ENCODE measurements at places on chromosomes 6 and 20.

- no peak for DNase-seq
Measured at GRCh38 chr20:40503119-40503518, 185.9 kb downstream of the MAFB start.

DNA sequence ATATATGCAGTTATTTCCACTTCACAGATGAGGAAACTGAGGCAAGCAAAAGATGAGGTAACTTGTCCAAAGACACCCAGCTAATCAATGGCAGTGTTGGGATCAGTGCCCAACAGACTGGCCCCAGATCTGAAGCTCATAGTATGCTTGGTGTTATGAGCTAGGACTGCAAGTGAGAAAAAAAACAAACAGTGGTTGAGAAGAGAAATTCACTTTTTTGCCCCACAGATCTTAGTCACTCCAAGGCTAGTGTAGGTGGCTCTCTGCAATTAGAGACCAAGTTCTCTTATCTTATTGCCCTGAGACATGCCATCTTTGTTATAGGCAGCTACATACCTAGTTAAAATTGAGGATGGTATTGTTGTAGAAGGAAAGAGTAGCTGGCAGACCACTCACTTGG, 16.3 kb downstream of the PLEKHG1 start:
- DNase-seq: no peak

DNA sequence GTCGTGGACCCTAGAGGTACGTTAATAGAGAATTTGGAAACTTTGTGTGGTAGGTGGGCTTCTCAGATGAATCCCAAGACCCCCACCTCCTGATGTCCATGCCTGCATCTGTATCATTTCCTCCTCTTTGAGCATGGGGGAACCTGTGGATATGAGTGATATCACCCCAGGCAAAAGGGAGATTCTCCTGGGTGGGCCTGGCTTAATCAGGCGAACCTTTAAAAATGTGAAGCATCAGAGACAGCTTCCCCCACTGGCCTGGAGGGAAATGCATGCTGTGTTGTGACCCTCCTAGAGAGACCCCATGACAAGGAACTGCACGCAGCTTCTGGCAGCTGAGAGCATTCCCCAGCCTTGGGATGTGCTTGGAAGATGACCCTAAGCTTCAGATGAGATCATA, 180.9 kb downstream of the MBOAT1 start:
- DNase-seq: no peak

- DNase-seq: peak; percentile 29
Measured at GRCh38 chr6:37566111-37566949, 66.6 kb upstream of the CCDC167 start.

- DNase-seq: no peak
Measured at GRCh38 chr6:153032255-153032882, 29.9 kb upstream of the MTRF1L start.

GRCh38 chr6:111978532-111979149, 75.3 kb upstream of the CCN6 start:
- DNase-seq: no peak

DNA sequence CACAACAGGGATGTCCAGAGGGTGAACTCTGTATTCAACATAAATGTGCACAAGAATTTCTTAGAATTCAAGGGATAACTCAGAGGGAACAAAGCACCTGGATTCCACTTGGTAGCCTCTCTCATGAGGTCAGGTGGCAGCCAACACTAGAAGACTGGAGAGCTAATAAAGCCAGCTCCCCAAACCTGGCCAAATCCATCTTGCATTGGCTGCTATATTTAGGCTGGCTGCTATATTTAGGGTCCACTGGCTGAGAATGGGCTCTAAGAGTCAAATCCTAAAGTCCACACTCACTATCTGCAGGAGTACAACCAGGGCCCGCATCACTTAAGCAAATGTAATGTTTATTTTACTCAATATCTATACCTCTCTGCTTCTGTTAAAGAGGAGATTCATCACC, 20.0 kb downstream of the TBC1D7 start:
- DNase-seq: no peak

GRCh38 chr6:80440496-80441115, 334.1 kb downstream of the BCKDHB start:
- DNase-seq: no peak

- DNase-seq: no peak
Measured at GRCh38 chr6:121434037-121434770, 1.2 kb upstream of the GJA1 start.

DNA sequence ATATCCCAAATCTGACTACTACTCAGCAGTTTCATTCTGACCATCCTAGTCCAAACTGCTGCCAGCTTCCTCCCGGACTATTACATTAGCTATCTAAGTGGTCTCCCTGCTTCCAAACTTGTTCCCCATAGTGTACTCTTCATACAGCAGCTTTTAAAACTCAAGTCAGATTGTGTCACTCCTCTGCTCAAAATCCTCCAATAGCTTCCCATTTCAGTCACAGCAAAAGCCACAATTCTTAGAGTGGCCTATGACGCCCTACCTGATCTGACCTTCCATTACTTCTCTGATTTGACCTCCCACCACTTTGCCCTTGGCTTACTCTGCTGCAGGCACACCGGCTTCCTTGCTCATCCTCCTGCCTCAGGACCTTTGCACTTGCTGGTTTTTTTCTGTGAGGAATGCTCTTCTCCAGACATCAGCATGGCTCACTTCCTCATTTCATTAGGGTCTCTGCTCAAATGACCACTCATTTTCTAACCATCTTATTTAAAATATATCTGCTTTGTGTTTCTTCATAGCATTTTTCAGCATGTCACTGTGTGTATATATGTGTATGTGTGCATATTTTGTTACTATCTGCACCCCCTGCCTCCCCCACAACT, 111.1 kb upstream of the DTNBP1 start:
- no peak for DNase-seq

GRCh38 chr6:39980839-39981580, 46.7 kb upstream of the MOCS1 start:
- DNase-seq: no peak

DNA sequence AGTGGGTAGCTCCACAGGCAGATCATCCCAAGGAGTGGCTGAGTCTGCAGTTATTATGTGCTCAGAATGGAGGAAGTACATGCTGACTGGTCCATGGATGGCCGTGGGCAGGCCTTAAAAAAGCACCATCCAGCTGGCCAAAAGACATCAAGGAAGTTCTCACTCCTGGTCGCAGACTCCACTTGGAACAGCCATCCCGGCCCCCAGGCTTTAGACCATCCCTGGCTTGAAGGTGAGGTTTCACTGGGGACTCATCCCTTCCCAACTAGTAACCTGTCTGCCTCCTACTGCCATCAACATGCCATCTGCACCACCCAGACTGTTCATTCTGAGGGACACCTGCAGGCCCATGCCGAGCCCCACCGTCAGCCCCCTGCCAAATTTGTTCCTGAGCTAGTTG, 36.1 kb upstream of the OPRM1 start:
- DNase-seq: no peak

GRCh38 chr20:49435639-49436038, 46.8 kb downstream of the KCNB1 start:
- no peak for DNase-seq

- no peak for DNase-seq
Measured at GRCh38 chr6:15493437-15494168, 169.2 kb downstream of the DTNBP1 start.

DNA sequence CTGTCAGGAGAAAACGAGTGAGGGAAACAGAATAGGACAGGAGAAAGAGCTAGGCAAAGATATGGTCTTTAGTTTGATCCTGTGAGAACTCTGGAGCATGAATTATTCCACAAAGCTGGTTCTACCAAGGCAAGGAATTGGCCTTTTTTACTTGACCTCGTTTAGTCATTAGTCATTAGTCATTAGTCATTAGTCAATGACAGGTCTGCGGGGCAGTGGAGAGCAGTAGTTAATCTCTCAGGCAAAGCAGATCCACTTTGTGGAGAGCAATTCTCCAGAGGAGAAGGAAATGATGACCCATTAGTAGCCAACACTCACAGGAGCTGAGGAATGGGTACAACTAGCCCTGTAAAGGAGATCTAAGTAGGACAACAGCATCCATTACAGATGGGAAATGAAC, 22.0 kb upstream of the ABCC10 start:
- no peak for DNase-seq

DNA sequence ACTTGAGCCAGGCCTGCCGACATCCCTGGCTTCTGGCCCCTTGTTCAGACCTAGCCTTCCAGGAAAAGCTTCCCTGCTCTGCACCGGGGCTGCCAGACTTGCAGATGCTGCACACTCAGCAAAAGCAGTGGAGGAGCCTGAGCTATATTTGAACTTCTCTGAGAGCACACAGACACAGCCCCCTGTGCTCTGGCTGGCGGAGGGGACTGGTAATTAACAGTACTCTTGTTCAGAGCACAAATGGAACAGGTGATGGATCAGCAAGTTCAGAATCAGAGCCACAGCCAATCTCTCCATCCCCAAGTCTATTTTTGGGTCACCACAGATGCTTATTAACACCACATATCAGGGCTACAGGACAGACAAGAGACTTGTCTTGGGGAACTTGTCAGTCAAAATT, 27.6 kb upstream of the RIMS4 start:
- DNase-seq: no peak

DNA sequence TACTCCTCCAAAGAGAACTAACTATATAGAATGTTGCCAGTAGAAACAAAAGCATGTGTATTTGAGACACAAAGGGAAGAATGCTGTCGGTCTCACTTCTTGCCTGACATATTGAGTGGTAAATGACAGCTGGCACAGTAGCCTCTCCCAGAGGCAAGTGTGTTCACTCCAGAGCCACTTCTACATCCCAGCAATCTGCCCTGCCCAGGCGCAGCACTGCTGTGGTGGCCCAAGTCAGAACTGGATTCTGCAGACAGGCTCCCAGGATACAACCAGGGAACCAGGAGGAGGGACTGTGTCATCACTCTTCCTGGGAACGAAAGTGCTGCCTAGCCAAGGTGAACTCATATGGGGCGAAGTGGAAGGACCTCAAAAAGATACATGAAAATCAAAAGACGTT, 103.2 kb upstream of the ARMC2 start:
- no peak for DNase-seq

DNA sequence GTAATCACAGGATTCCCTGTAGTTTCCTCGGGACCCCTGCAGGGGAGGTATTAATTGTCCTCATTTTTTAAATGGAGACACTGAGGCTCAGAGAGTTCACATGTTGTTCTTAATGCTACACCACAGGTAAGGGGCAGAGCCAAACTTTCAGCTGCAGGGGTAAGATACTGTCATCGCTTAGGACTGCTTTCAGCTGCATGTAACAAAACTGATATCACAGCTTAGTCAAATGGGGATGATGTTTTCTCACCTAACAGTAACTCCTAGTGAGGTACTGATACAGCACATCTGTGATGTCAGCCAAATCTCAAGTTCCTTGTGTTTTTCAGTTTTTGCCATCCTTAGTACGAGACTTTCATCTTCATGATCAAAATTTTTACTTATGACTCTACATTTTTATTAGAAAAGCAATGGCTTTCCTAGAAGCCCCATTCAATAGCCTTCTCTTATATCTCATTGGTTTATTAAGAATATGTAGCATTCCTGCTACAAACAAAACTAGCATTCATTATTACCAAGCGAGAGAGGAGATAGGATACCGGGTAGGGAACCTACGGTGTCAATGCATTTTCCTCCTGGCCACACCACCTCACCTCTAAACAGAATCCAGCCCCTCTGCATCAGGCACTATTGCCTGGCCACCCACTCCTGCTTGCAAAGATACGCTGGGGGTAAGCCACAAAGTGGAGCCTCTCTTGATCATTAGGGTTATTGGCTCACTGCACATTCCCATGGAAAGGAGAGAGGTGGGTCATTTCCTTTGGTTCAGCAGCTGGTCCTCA, 557.5 kb downstream of the CD83 start:
- DNase-seq: no peak

DNA sequence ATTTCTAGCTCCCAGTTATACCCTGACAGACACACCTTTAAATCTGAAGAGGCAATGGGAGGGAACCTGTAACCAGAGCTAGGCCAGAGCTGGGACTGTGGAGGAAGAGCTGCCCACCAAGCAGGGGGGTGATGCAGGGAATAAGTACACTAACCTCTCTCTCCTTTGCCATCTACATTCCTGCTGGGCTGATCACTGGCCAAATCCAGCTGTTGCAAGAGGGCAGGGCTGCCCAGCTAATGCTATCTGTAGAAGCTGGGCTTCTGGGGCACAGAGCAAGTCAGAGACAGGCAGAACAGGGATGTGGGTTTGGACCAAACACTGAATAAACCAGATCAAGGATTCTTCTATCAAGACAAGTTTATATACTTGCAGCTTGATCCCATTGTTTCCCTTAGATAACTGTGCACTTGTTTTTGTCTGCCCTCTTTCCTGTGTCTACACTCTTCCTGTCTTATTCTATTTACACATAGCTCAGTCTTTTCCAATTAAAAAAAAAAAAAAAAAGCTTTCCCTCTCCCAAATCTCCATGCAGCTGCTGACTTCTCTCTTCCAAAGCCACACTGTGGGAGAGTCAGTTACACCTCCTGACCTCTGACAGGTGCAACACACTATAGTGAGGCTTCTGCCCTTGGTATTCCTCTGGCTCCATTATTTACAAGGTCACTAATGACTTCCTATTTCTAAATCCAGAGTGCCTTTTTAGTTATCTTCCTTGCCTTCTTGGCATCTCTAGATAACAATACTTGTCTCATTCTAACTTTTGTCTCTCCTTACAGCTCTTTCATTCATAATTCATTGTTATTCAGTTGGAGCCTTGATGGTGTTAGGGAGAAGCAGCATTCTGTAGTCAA, 43.7 kb downstream of the TRIM38 start:
- no peak for DNase-seq

DNA sequence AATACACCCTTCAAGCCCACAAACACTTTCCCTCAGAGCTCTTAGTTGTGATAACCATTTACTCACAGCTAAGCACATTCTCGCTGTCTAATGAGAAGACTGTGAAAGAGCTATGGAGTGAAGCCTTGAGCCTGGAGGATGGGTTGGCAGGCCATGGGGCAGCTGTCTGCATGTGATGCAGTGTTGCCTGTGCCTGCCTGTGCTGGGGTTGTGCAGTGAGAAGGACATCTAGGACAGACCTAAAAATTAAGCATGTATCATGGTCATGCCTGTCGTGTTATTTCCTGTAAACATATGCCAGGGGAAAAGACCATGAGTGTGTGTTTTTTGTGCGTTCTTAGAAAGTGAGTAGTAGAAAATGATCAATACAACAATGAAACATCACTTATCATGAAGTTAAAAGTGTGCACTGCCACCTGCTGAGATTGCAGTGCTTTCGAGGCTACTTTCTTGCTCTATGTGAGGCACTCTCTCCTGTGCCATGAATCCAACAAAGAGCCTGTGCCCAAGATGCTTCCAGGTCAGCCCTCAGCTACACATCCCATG, 8.1 kb upstream of the ZC3H12D start:
- DNase-seq: no peak

- DNase-seq: no peak
Measured at GRCh38 chr20:46333161-46333991, 25.1 kb upstream of the CDH22 start.

GRCh38 chr20:20425823-20426654, 58.1 kb downstream of the INSM1 start:
- DNase-seq: no peak

DNA sequence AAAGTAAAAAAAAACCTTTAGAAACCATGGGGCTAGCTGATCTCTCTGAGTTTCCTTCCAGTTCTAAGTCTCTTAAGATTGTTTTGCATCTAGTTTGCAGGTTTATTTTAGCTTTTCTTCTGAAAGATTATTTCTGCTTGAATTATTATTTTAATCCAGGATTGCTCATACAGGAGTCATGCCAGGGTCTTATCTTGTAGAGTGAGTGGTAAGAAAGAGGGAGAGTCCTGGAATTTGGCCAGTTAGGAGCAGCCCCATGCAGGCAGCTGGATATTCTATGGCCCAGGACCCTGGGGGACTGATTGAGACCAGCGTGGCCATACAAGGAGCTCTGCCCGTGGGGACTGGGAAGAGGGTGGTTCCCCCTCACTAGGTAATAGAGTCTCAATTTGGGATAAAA, 178.9 kb upstream of the HEY2 start:
- no peak for DNase-seq

All from GOT3 (cell line).